ENCODE measurements at places on chromosomes 2 and 18.

GRCh38 chr2:102540882-102541281, 67.9 kb downstream of the SLC9A4 start:
- DNase-seq: no peak

- no peak for DNase-seq
Observed at GRCh38 chr2:10584242-10584753, 105.5 kb downstream of the NOL10 start.

GRCh38 chr2:68429311-68429826, 37.7 kb downstream of the FBXO48 start:
- no peak for DNase-seq

- no peak for DNase-seq
Observed at GRCh38 chr2:188983427-188984064, 9.4 kb downstream of the COL3A1 start.

- DNase-seq: no peak
Observed at GRCh38 chr2:66364495-66365333, 70.2 kb upstream of the MEIS1 start.

DNA sequence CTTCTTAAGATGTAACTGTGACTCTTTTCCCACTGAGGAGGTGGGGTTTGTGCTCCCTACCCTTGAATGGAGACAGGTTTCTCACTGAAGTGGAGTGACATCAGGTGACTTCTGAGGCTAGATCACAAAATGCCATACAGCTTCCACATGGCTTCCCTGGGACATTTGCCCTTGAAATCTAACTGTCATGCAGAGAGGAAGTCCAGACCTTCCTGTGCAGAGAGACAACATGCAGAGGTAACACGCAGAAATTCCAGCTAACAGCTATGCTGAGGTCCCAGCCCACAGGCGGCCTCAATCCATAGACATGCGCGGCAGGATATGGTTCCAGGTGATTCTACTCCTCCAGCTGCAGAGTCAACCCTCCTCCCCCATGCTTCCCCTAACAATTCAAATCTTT, 119.0 kb downstream of the TRIB2 start:
- no peak for DNase-seq

DNA sequence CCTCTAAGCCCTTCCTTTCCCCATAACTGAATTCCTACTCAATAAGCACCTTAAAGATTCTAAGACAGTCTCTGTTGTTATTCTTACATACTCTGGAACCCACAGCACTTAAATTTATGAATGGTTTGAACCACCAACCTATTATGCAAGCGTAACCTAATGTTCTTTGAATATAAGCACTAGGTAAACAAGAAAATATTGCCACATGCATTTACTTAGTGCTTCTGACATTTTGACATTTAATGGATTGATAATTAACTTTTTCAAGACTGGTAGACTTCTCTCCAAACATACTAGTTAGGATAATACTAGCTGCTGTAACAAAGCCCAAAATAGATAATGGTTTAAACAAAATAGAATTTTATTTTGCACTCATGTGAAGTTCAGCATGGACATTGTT, 164.8 kb downstream of the ARHGAP15 start:
- DNase-seq: no peak

DNA sequence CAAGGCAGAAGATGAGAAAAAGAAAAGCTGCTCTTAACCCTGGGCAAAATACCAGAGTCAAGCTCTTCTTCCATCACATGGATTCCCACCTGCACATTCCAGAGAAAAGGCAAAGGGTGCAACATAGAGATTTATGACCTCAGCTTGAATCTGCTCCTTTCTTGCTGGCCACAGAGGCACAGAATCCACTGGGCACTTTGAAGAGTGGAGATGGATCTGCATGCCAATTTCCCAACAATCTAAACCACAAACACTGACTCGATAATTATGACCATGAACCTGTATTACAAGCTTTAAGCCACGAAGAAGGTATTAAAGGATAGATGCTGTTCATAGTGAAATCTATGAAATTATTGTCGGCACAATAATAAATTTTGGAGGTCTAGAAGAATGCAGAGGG, 237.3 kb downstream of the PID1 start:
- DNase-seq: no peak

DNA sequence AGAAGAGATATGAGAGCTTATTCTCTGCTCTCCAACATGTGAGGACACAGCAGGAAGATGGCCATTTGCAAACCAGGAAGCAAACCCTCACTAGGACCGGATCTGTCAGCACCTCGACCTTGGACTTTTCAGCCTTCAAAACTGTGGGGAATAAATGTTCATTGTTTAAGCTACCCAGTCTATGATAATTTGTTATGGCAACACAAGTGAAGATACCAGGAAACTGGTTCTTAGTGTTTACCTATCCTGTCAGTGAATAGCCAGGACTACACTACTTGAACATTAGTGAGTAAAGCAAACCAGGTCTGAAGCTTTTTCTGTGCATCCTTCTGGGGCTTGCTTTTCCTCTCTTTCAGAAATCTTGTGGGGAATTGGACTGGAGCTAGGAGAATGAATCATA, 44.4 kb upstream of the BARD1 start:
- no peak for DNase-seq

DNA sequence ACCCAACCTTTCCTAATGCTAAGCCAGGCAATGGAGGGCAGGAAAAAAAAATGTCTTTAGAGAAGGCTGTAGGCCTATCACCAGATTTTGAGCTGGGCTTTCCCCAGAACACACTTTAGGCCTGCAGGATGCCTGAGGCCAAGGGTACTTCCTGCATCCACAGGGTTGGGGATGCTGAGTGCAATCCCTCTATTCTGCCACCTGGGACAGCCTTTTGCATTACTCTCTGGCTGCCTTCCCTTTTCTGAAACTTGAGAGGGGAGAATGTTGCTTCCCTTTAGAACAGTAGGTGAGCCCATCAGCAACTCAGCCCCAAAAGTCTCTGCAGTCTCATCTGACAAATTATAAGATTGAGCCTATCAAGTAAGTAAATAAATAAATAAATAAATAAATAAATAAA, 195.2 kb downstream of the SLC8A1 start:
- no peak for DNase-seq

DNA sequence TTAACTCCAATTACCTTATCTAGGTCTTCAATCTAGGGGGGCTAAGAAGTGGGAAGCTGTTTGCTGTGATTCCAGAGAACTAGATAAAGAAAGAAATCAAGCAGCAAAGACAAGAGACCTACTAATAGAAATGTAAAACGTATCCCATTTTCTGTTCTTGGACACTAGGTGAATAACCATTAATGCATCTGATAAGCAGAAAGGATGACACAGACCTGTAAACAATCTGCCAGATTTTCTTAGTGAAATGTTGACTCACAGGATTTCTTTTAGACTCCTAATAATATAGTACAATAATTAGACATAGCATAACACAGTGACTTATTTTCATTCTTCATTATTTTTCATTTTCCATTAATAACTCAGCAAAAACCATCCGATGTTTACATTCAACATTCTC, 1.3 kb downstream of the WDR35 start:
- DNase-seq: no peak
